ENCODE measurements at places on chromosomes 6 and 20.

DNA sequence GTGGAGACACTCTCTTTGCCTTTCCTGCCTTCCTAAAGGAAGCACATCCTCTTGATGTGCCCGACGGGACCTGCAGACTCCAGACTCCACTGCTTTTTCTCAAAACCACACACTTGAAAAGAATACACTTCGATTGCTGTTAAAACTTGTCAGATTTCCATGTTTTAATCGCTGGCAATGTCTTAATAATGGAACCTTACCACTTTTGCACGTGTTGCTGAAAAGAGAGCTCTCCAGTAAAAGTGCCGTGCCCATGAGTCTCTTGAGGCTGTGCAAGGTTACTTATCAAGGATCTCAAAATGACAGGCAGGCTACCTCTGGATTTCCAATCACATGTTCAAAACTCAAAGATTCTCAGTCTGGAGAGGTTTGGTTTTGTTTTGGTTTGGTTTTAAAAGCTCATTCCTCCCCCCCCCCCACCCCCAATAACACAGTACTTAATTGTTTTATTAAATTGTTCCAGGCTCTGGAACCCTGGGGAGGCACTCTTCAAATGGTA lies 12.0 kb upstream of the TFAP2A start:
- DNase-seq = no peak

DNA sequence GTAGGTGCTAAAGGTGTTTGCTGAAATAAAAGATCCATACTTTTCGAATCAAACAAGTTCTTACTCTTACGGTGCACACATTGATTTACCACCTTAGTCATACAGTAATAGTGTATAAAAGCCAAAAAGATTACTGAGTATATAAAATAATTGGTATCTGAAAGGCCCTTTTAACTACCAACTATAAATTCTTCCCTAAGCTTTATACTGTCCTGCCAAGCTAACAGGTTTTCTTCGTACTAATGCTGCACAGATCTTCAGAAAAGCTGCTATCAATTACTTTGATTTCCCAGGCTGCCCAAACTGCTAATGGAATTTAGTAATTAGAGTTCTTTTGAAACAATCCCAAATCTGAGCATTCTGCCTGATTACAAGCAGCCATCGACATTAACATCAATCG lies 97.5 kb downstream of the PRKN start:
- no peak for DNase-seq

DNA sequence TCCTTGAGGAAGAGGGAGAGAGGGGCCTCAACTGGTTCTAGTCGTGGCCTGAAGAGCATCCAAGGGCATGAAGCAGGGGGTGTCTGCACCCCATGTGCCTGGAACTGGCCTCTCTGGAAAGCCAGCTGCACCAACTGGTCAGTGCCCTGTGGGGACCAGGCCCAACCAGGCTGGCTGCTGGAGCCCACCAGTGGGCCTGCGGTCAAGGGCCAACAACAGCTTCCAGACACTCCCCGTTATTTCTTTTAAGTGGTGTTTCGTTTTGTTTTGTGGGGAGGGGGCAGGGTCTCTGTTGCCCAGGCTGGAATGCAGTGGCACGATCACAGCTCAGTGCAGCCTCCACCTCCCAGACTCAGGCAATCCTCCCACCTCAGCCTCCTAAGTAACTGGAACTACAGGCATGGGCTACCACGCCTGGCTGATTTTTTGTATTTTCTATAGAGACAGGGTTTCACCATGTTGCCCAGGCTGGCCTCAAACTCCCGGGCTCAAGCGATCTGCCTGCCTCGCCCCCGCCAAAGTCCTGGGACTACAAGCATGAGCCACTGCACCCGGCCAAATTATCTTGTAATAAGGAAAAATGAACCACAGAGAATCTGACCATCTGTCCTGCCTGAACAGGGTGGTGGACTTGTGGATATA lies 11.9 kb upstream of the C20orf144 start:
- no peak for DNase-seq

DNA sequence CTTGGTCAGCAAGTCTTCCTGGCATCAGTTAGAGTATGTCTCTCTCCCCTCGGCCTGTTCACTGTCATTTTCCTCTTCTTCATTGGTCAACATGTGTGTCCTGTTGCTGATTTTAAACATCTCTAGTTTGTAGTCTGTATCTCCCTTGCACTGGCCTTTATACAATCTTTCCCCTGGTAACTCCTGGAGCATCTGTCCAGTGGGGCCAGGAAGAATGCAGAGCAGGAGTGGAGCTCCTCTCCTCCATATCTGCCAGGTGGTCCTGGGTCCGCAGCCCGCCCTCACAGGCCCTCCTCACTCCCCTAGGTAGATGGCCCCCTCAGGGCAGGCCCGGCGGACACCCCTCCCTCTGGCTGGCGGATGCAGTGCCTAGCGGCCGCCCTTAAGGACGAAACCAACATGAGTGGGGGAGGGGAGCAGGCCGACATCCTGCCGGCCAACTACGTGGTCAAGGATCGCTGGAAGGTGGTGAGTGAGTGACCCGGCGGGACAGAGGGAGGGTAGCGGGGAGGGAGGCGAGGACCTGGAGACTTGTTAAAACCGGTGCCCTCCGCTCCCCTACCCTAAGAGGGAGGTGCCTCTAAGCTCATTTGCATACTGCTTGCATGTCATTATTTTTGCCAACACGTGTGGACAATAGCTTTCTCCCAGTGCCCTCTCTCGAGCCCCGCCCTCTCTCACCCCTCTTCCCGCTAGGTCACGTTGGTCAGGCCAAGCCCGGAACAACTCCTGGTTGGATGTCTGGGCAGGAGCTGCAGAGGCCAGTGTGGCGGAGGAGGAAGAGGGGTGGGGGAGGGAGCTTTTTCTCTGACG lies 3.2 kb downstream of the TTBK1 start:
- no peak for DNase-seq

GRCh38 chr6:106477146-106477545 lies 116.6 kb downstream of the CRYBG1 start:
- DNase-seq = no peak

DNA sequence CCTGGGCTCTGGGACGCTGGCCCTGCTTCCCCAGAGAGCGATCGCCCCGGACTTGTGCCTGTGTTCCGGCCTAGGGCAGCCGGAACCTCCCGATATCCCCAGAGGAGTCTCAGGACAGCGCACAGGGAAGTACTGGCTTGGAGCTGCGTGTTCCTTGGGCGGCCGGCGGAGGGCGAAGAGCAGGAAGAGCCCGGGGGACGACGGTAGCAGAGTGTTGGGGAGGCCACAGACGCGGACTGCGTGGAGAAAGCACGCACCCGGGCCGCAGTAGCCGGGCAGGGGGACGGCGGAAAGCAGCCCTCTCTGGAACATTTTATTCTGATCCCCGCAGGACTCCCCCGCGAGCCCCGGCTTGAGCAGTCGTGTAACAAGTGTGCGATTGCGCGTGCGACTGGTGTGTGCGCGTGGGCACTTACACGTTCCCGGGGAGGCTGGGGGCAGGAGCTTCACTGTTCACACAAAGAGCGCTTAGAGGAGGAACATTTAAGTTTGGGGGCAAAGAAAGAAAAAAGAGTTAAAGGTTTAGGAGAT lies 36.1 kb downstream of the NCR2 start:
- DNase-seq = no peak

DNA sequence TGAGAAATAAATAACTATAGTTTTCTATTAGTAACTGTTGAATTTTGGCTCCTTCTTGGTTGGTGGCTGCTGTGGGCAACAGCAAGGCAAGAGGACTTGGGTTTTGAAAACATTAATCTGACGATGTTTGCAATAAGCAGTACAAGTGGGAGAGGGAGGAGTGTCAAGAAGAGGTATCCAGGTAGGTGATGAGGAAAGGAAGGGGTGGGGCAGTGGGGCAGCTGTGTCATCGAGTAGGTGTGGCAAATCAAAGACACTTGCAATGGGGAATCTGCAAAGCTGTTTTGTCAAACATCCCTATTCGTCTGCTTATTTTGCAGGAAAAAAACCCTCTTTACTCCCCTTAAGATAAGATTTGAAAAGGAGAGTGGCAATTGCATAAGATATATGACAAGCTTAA lies 171.9 kb upstream of the MAP3K7 start:
- DNase-seq = no peak

- peak; percentile 89 for DNase-seq
Observed at GRCh38 chr6:6547110-6547879, 41.2 kb upstream of the LY86 start.

- no peak for DNase-seq
Observed at GRCh38 chr6:106693418-106693817, 64.0 kb downstream of the QRSL1 start.

DNA sequence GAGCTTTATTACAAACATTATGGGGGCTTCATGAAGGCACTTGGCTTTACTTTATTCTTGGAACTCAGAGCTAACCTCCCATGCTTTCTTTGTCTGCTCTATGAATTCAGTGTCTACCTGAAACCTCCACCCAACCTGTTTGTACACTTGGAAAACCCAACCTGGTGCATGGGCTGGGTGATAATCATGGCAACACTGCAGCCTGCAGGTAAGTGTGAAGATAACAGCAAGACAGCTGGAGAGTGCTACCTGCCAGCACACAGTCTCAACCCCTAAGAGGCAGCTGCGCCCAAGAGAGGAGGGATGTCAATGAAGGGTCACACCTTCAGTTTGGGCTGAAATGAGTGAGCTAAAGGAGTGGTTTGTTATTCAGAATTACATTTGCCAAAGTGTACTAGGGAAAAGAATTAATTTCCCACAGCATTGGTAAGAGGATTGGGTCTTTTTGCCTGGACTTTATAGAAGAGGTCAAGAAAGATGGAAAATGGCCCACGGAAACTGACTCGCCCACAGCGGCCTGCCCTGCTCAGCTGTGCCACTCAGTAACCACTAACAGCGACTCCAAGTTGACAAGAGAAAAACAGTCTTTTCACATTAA lies 24.4 kb downstream of the FOXQ1 start:
- no peak for DNase-seq

GRCh38 chr6:111922454-111923297 lies 49.4 kb upstream of the FYN start:
- DNase-seq = no peak

DNA sequence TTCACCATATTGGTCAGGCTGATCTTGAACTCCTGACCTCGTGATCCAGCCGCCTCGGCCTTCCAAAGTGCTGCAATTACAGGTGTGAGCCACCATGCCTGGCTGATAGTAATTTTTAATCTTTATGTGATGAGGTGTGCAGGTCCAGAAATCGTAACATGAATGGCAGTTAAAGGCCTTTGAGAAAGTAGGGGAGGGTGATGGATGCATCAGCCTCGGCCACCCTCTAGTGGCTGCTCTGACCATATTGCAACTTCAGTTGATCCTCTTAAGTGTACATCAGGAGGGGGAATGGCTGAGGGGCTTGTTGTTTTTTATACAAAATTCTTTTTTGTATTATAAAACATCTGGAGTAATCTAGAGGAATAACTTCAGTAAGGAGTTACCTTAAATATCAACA lies 193.0 kb downstream of the ZFAND3 start:
- DNase-seq = peak; percentile 7

- DNase-seq = no peak
Observed at GRCh38 chr6:63672582-63673129, 37.1 kb downstream of the PHF3 start.

- DNase-seq = no peak
Observed at GRCh38 chr6:147061252-147061651, 143.0 kb upstream of the STXBP5 start.

- no peak for DNase-seq
Observed at GRCh38 chr6:154516276-154516675, 5.8 kb upstream of the CNKSR3 start.

- DNase-seq = no peak
Observed at GRCh38 chr6:135084916-135085269, 30.3 kb upstream of the HBS1L start.

DNA sequence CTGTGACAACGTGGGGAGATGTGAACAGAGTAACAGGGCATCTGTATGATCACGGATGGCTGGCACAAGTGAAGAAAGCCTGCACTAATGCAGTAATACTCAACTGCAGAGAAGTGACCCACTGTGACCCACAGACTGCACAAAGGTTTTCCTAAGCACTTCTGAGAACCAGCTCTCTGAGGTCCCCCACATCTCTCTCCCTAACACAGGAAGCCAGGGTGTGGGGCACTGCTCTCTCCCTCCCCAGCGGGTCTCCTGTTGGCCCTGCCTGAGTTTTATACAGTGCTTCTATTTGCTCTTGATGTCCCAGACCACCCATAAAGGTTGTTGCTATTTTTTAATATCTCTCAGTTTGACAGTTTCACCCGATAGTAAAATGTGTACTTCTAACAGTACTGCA lies 11.3 kb downstream of the APMAP start:
- DNase-seq = no peak

- no peak for DNase-seq
Observed at GRCh38 chr6:26552640-26553188, 14.5 kb downstream of the HMGN4 start.

DNA sequence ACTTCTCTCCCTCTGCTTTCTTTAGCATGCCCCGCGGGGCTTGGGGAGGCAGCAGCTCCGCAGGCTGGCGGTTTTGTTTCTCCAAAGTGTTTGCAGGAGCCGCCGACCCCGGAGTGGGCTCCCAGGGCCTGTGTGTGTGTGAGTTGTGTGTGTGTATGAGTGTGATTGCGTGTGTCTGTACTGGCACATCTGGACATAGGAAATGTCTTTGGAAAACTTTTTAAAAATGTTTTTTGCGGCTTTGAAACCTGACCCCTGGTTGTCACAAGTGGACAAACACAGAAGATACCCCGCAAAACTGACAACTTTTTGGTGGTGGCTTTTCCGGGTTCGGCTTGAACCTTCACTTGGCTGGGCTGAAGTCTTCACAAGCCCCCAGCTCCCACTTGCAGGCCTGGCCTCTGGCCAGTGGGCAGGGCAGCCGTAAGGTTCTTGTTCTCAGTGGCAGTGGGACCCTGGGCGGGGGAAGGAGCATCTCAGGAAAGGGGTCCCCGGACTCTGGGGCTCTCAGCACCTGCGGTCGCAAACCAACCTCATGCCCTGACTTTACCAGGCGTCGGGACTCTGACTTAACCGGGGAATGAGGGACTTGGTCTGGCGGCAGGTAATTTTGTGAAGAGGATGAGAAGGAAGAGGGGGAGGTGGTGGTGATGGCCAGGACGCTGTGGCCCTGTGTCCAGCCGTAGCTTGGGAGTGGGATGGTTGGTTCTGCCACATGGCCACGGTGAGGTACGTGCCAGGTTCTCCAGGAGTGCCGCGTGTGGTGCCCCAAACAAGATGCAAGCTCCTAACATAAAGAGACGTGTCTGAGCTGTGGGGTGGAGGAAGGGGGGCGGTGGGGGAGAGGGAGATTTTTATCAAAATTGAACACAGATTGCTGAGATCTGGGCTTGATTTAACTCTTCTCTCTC lies 619 bp downstream of the DAAM2 start:
- DNase-seq = no peak

DNA sequence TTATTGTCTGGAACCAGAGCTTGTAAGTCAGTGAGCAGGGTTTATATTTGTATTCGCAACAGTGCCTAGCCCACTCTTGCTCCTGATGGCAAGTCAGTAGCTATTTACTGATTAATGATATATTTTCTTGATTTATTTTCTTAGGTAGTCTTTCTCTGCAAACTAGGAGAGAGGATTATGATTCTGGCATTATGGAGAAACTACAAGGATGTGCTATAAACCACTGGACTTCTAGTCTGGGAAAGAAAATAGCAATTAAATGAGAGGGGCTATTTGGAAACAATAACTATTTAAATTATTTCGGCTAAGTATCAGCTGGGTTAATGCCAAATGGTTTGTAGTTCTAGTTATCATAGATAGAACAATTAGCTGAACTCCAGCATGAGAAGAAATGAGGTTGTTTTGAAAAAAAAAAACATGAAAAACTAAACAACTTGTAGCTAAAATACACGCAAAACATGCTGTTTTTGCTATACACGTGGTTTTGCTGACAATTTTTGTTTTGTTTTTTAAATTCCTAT lies 304.9 kb upstream of the TCF21 start:
- no peak for DNase-seq

- DNase-seq = no peak
Observed at GRCh38 chr6:150410399-150410798, 41.6 kb downstream of the IYD start.
